ENCODE measurements at places on chromosomes 7 and 10. TPM values are rescaled to one million over a fixed set of nuclear protein-coding genes. Genes with fewer than 3 reads are reported as not detected.

DNA sequence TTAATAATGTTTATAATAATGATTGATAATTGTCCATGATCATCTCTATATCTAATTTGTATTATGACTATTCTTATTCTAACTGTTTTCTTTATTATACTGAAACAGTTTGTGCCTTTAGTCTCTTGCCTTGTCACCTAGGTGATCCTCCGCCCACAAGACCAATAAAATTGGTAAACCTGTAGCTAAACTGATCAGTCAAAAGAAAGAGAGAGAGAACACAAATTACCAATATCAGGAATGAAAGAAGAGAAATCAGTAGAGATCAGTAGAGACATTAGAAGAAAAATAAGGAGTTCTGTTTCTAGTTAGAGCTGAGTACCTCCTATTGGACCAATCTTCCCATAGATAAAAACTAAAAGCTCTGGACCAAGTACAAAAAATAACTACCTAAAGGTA lies 6.1 kb upstream of the COA1 start:
- no peaks in the 10 kb centered on the region for H3K27me3 ChIP-seq
- no peak overlapping the region for H3K4me3 ChIP-seq
- no peaks in the 10 kb centered on the region for H3K36me3 ChIP-seq
- H3K27ac ChIP-seq, result no peak overlapping the region
- H3K4me1 ChIP-seq, result no peaks in the 10 kb centered on the region

DNA sequence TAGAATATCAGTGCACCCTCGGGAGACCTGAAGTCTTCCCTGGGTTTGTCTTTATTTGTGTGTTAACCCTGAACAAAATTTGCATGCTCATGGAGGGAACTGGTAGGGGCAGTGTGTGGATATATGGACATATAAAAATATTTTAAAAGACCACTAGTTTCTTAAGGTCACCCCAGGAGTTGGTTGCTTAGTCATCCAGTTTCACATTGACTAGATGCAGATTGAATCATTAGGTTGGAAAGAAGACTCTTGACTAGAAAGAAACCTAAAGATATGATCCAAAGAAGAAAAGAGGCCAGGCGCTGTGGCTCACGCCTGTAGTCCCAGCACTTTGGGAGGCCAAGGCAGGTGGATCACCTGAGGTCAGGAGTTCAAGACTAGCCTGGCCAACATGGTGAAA lies 137.1 kb downstream of the KAT6B start:
- no peaks in the 10 kb centered on the region for H3K36me3 ChIP-seq
- no peak overlapping the region for H3K27ac ChIP-seq

Gene FAM131B
- total RNA-seq, result 1.8 TPM

GRCh38 chr7:99398891-99399445 lies 9.4 kb downstream of the PDAP1 start:
- H3K36me3 ChIP-seq, result peaks cover 24% of the 10 kb centered on the region
- no peaks in the 10 kb centered on the region for H3K27me3 ChIP-seq
- no peak overlapping the region for H3K27ac ChIP-seq
- DNase-seq, result no peak

GRCh38 chr10:77430530-77430929 lies 207.1 kb downstream of the KCNMA1 start:
- no peak overlapping the region for H3K27ac ChIP-seq
- no peaks in the 10 kb centered on the region for H3K4me1 ChIP-seq
- no peak for DNase-seq
- no peaks in the 10 kb centered on the region for H3K27me3 ChIP-seq

Data from colonic mucosa (tissue), 4 donors.